ENCODE measurements at places on chromosomes 7 and 10.

GRCh38 chr10:110783509-110784107 is 88.1 kb upstream of the PDCD4 start:
- DNase-seq: peak; percentile 65

DNA sequence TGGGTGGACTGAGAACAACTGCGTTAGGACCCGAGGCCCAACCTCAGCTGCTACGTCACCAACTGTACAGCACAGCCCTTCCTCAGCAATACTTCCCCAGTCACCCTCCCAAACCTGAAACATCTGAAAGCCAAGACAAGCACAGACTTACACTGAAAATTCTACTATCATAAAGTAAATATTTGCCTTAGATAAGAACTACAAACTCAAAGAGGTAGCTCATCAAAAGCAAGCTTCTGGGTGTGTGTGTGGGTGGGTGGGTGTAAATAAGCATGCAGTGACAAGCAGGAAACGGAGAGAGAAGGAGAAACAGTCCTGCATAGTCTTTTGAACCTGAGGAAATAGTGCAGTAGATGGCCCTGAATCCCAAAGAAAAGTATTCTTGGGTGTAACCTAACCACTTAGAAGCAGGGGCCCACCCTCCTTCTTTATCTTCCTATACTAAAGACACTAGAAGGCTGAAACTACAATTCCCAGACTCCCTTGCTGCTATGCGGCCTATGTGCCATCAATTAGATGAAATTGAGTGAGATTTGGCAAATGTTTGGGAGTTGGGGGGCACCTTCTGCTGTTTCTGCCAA is 18.7 kb downstream of the SLC25A13 start:
- DNase-seq: no peak

GRCh38 chr7:25496476-25497368 is 268.4 kb upstream of the NPVF start:
- no peak for DNase-seq

GRCh38 chr7:31203551-31203950 is 137.0 kb downstream of the NEUROD6 start:
- DNase-seq: no peak

GRCh38 chr10:117674646-117675045 is 132.1 kb downstream of the EMX2 start:
- DNase-seq: no peak

DNA sequence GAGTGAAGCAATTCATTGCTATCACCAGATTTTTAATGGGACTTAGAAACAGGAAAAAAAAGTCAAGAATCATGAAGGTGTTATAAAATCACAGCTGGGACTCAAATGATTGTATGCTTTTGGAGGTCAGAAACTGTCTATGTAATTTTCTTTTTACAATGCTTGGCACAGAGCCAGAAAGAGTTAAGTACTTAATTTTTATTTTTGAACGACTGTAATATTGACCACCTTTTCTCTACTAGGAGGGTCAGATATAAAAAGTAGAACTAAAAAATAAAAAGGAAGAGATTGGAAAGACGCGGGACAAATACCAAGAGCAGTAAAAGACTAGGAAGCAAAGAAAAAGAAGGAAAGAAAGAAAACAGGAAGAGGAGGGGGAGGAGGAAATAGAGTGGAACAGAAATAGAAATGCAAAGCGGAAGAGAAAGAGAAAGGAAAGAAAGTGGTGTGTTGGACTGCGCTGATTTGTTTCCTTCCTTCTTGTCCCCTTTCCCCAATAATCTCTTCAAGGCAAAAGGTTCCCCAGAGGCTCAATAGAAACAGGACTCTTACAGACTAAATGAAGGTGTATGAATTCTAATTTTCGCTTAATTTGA is 23.2 kb upstream of the C1GALT1 start:
- DNase-seq: no peak

DNA sequence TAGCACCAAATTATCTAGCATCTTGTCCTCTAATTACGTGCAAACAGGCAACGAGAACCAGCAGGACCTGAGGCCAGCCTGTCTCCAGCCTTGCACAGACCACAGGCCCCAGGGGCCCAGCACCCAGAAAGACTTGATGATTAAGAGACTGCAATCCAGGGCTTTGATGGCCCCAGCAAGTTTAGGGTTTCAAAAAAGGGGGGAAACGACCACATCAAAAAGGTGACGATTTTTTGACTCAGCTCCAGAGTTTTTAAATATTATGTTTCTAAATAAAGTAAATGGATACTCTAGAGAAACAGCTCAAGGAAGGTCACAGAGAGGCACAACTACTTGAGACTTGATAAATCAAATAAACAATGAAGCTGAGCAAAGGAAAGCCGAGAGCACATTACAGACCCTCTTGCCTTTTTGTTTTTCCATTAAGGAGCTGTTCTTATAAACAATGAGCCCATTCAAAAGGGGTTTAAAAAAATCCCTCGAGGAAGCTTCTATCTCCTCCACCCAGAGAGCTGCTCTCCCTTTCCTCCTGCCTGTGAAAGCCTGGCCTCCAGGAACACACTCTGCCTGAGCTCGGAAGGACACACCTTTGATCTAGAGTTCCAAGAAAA is 44.1 kb downstream of the GLI3 start:
- DNase-seq: no peak

- no peak for DNase-seq
These were observed 34.3 kb downstream of the AOAH start for GRCh38 chr7:36690041-36690440.

GRCh38 chr10:115084277-115084850 is 8.8 kb upstream of the ATRNL1 start:
- DNase-seq: no peak

GRCh38 chr10:77613476-77614130 is 24.0 kb downstream of the KCNMA1 start:
- DNase-seq: no peak

GRCh38 chr7:28126410-28127041 is 54.1 kb downstream of the JAZF1 start:
- DNase-seq: no peak

- no peak for DNase-seq
These were observed 24.5 kb upstream of the GTF2IRD1 start for GRCh38 chr7:74429153-74429747.

- no peak for DNase-seq
These were observed 22.9 kb upstream of the CAMK2B start for GRCh38 chr7:44348300-44348699.
